ENCODE measurements at places on chromosomes 2 and 18.

GRCh38 chr2:71609029-71609428 is 155.7 kb downstream of the DYSF start:
- no peak for DNase-seq

DNA sequence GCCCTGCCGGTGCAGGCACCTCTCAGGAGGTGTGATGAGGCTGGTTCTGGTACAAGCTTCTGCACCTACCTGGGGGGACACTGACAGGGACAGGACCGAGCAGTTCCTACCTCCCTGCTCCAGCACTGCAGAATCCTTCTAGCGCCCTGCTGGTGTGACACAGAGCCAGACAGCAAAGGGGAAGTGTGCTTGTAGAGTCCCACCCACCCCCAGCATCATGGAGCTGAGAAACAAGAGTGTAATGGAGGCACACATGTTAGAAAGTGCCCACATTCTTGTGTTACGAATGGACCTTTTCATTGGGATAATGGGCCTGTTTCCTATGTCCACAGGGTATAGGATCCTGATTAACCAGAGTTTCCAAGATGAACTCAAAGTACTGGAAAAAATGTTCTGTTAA is 38.3 kb downstream of the OXER1 start:
- DNase-seq: no peak

GRCh38 chr2:150047620-150048222 is 439.7 kb downstream of the RND3 start:
- DNase-seq: no peak

GRCh38 chr2:168601741-168602140 is 145.7 kb downstream of the CERS6 start:
- DNase-seq: no peak
